ENCODE measurements at places on chromosomes 7 and 10. TPM values are rescaled to one million over a fixed set of nuclear protein-coding genes. Genes with fewer than 3 reads are reported as not detected.

The PPIF gene
- 177 TPM for polyA plus RNA-seq

The PHTF2 gene
- polyA plus RNA-seq = 4.5 TPM

The TCERG1L gene
- not detected for polyA plus RNA-seq

The CALML5 gene
- 16.2 TPM for polyA plus RNA-seq

The ABHD11 gene
- polyA plus RNA-seq = 27.2 TPM

The TFEC gene
- polyA plus RNA-seq = 1.4 TPM

The TBRG4 gene
- polyA plus RNA-seq = 31.2 TPM

The RNF133 gene
- not detected for polyA plus RNA-seq

The LRIT2 gene
- polyA plus RNA-seq = not detected

The POLR2J gene
- 100 TPM for polyA plus RNA-seq

The GCK gene
- 0.80 TPM for polyA plus RNA-seq

The ADRA2A gene
- 0.25 TPM for polyA plus RNA-seq

The BAIAP2L1 gene
- polyA plus RNA-seq = 46.9 TPM

The PON3 gene
- 3.4 TPM for polyA plus RNA-seq

The FAM24B gene
- polyA plus RNA-seq = 4.3 TPM

The PARD3 gene
- 13.7 TPM for polyA plus RNA-seq

The FXYD4 gene
- polyA plus RNA-seq = 2.8 TPM

The CLDN4 gene
- polyA plus RNA-seq = 36.1 TPM

The ASZ1 gene
- not detected for polyA plus RNA-seq

The DKK1 gene
- 0.73 TPM for polyA plus RNA-seq

The THSD7A gene
- polyA plus RNA-seq = 0.06 TPM

The PRR15 gene
- 50.3 TPM for polyA plus RNA-seq

The SEPHS1 gene
- polyA plus RNA-seq = 40.5 TPM

The NKX1-2 gene
- not detected for polyA plus RNA-seq

The LMOD2 gene
- 0.05 TPM for polyA plus RNA-seq

The TMEM60 gene
- 14.5 TPM for polyA plus RNA-seq
